ENCODE measurements at places on chromosomes 6 and 20.
A peak's percentile ranks its signal among the peaks of the same experiment; 100 is the strongest.

- no peak for DNase-seq
Observed at GRCh38 chr20:60565551-60565950, 607.3 kb downstream of the CDH26 start.

DNA sequence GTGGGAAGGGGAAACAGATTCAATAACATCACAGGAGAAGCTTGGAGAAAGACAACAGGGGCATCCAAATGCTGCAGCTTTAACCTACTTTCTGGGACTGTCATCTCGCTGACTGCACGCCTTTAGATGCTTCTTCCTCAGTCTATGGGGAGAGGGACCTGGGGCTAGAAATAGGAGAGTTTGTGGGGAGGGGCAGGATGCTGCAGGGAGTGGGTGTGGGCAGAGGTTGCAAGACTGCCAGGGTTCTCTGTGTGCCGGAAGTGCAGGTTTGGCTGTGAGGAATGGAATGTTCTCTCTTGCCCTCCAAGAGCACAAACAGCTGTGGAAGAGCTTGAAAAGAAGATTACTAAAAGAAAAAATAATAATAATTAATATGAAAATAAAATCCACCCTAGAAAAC lies 93.2 kb downstream of the FOXO3 start:
- no peak for DNase-seq

- no peak for DNase-seq
Observed at GRCh38 chr20:48788486-48789072, 39.2 kb downstream of the PREX1 start.

- DNase-seq = no peak
Observed at GRCh38 chr6:7201444-7201731, 93.6 kb downstream of the RREB1 start.

- no peak for DNase-seq
Observed at GRCh38 chr6:69542494-69542893, 254.3 kb downstream of the LMBRD1 start.

DNA sequence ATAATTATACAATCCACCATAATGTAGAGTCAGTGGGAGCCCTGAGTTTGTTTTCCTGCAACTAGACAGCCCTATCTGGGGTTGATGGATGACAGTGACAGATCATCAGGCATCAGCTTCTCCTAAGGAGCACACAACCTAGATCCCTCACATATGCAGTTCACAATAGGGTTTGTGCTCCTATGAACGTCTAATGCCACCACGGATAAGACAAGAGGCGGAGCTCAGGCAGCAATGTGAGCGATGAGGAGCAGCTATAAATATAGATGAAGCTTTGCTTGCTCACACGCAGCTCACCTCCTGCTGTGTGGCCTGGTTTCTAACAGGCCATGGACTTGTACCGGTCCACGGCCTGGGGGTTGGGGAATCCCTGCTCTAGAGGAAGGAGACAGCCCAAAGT lies 25.9 kb downstream of the EDEM2 start:
- no peak for DNase-seq

DNA sequence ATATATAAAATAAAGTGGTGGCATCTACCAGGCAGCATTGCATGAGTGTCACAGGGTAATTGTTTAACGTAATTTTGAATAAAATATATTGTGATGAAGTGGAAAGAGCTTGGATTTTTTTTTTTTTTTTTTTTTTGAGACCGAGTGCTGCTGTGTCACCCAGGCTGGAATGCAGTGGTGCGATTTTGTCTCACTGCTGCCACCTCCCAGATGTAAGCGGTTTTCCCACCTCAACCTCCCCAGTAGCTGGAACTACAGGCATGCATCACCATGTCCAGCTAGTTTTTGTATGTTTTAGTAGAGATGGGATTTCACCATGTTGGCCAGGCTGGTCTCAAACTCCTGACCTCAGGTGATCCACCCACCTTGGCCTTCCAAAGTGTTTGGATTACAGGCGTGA lies 81.1 kb upstream of the SMIM8 start:
- DNase-seq = peak; percentile 4

- DNase-seq = no peak
Observed at GRCh38 chr20:58596750-58597248, 54.3 kb upstream of the STX16 start.

- DNase-seq = no peak
Observed at GRCh38 chr6:33903579-33903978, 99.8 kb upstream of the MLN start.

DNA sequence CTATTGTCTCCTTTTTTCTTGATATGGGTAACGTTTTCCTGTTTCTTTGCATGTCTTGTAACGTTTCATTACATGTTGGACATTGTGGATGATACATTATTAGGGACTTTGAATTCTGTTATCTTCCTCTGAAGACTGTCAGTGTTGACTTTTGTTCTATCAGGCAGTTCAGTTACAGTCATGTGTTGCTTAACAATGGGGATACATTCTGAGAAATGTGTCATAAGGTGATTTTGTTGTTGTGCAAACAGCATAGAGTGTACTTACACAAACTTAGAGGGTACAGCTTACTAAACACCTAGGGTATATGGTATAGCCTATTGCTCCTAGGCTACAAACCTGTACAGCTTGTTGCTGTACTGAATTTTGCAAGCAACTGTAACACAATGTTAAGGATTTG lies 64.7 kb downstream of the AK9 start:
- no peak for DNase-seq

DNA sequence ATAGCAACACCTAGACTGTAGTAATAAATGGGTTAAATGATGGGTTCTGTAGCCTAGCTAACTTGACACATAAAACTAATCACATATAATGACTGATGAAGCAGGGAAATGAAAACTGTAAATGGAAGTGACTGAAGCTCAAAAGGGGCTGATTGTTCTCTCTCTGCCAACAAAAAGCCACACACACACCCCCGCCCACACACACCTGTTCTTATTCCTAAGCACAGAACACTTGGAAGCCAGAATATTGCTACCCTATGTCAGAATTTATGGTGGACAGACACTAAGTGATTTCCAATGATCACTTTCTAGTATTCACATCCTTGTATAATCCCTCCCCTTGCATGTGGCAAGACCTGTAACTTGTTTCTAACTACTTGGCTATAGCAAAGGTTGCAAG lies 603.5 kb downstream of the UTRN start:
- DNase-seq = no peak

- no peak for DNase-seq
Observed at GRCh38 chr6:70277470-70277869, 25.4 kb downstream of the COL9A1 start.

DNA sequence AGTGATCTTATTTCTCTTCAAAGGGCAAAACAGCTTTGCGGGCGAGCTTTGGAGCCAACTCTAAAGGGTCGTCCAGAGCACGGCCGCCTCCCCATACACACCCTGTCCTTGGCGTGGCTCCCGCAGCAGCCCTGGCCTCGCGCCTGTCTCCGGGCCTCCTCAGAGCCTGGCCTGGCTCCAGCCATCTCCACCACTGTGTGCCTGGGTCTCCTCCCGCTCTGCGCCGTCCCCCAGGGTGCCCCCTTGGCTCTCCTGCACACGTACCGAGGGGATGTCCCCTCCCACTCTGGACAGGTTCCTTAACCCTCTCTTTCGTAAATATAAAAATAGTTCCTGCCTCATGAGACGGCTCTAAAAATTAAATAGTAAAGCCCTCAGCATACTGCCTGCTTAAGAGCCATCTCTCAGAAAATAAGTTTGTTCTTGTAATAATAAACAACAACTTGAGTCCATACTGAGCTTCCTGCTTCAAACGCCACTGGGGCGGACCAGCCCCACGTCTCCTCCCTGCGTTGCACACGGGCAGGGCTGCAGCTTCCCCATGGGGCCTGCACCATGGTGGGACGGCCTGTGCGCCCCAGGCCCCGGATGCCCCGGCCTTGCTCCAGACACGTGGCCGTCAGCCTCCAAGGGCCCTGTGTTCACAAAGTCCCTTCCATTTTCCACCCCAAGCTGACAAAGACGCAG lies 226.2 kb downstream of the TTLL2 start:
- no peak for DNase-seq

DNA sequence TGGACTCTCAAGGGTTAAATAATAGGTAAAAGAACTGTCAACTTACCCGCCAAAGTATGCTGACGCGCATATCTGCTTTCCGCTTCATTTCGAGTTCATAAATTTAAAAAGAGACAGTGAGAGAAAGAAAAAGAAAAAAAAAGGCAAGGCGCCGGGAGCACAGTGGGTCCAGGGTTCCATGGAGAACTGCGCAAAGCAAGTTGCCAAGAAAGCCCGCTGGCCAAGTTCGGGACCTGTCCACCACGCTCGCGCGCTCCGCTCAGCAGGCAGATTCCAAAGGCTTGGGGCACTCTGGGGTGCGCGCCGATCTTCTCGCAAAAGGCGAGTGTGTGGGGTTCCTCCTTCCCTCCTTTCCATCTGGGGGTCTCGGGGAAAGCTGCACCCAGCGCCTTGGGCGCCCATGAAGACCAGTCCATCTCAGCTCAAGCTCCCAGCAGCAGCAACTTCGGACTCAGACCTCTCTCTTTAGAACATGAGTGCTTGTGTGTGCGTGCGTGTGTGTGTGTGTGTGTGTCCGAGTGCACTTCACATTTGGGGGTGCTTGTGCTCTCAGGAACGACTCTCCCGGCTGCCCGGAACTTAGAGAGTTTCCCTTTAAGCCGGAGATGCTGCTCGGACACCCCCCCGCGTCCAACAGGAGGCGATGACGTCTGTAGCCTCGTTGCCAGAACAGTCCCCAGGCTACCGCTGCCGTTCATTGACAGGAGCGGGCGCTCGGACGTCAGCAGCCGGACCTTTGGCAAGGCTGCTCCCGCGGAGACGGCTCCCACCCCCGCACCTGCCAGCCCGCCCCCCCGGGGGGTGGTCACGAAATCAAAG lies 180.0 kb downstream of the TBXT start:
- DNase-seq = no peak

DNA sequence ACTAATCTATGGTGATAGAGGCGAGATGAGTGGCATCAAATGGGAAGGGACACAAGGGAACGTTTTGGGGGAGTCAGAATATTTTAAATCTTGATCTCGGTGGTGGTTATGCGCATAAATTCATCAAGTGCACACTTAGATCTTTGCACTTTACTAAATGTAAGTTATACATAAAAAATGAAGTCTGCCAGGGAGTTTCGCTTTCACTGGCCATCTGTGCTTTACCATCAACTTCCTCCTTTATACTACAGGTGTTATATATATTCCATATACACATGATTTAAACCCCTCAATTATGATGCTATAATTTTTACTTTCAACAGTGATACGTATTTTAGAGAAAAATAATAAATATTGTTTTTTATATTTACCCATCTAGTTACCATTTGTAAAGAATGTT lies 97.6 kb upstream of the AKIRIN2 start:
- peak; percentile 12 for DNase-seq

GRCh38 chr6:29916741-29917140 lies 25.6 kb upstream of the HLA-A start:
- no peak for DNase-seq

DNA sequence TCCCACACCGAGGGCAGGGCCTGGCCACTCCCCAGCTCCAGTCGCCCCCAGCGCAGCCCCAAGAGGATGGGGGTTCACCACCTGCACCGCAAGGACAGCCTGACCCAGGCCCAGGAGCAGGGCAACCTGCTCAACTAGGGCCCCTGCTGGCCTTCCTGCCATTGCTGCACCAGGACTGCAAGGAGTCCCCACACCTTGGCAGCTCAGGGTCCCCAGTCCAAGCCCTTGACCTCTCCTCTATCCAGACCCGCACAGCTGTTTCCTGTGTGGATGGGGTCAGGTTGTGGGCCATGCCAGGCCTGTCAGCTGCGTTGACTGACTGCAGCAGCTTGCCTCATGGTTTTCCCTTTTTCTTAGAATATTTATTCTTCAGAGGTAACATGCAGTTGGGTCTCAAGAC lies 4.4 kb downstream of the LRRC73 start:
- DNase-seq = no peak

GRCh38 chr6:77124604-77125003 lies 338.7 kb downstream of the HTR1B start:
- no peak for DNase-seq

DNA sequence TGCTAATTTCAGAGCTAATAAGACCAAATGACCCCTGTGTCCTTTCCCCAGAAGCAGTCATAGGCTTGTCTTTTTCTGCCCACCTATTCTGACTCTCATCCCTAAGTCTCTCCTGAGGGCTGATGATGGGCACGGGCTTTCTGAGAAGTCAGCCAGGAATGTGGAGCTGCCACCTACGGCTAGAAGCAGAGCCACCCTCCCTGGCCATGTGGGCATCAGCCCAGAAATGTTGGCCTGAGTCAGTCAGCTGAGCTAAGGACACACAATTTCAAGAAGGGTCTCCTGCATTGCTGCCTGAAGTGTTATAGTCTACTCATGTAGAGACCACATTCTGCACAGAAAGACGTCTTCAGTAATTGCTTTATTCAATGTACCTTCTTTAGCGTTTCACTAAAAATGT lies 17.1 kb downstream of the MYLIP start:
- no peak for DNase-seq

DNA sequence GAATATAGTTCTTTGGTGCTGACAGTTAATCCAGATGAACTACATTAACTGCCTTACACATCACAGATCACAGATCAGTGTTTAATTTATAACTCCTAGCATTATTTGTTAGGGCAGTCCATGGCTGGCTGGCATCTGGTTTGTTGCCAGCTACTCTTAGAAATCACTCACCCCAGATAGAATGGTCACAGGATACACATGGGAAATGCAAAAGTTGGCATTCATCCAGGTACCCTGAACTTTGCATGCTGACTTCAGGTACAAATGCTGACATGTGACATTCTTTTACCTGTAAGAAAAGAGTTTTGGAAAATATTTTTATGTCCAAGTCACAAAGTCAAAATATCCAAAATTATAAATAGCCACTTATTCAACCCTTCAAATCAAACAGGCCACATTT lies 20.2 kb downstream of the FBXL4 start:
- no peak for DNase-seq

DNA sequence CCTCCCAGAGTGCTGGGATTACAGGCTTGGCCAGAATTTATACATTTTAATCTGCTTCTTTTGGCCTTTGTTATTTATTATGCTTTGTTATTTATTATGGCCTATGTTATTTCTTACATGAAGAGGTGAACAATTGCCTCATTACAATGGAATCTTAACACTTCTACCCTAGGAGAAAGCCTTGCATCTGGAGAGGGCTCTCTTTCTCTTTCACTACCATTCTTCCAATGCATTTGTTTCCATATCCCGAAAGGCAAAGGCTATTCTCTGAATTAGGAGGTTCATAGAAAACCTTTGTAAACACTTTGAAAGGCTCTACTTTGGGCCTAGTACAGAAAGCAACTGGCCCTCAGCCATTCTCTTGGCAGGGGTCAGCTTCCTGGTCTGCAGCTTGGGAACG lies 19.9 kb upstream of the DEK start:
- DNase-seq = no peak

Measured in hematopoietic multipotent progenitor cell (in vitro differentiated cells).